ENCODE measurements at places on chromosomes 2 and 18.
A peak's percentile ranks its signal among the peaks of the same experiment; 100 is the strongest.

- H3K4me1 ChIP-seq = no peaks in the 10 kb centered on the region
- no peak overlapping the region for H3K4me3 ChIP-seq
- H3K27ac ChIP-seq = no peak overlapping the region
- H3K27me3 ChIP-seq = no peaks in the 10 kb centered on the region
Measured at GRCh38 chr2:53753041-53753440, 14.6 kb upstream of the CHAC2 start.

- H3K36me3 ChIP-seq = no peaks in the 10 kb centered on the region
- H3K27me3 ChIP-seq = no peaks in the 10 kb centered on the region
- H3K4me3 ChIP-seq = no peak overlapping the region
- no peaks in the 10 kb centered on the region for H3K4me1 ChIP-seq
Measured at GRCh38 chr2:128513961-128514283, 195.3 kb upstream of the HS6ST1 start.

DNA sequence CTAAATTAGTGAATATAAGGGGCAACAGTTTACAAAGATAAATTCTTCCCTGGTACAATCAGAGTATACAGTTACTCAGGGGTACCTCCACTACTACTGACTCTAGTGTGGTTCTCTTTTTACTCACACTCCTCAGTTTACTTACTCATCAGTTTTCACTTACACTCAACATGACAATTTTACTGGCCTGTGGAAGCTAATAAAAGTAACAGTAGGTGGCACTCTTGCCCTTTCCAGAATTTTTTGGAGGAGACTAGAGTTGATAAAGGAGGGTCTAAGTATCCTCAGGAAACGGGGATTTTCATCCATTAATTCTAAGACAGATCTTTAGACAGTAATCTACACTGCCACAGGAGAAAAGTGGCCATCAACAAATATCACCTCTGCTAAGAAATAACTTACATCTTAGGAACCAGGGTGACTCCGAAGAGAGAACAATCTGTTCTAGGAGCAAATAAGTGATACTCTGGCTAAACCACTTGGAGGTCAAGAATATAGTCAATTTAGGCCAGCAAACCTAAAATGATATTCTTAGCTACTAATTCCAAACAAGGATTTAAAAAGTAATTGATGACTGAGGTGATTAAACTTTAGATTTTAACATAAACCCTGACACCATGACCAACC is 61.3 kb downstream of the ATL2 start:
- no peak overlapping the region for H3K4me3 ChIP-seq
- no peaks in the 10 kb centered on the region for H3K4me1 ChIP-seq
- peaks cover 15% of the 10 kb centered on the region for H3K36me3 ChIP-seq
- H3K27me3 ChIP-seq = no peaks in the 10 kb centered on the region

- no peak overlapping the region for H3K4me3 ChIP-seq
- H3K27ac ChIP-seq = no peak overlapping the region
- no peaks in the 10 kb centered on the region for H3K27me3 ChIP-seq
- DNase-seq = no peak
Measured at GRCh38 chr18:78127041-78127440, 852.6 kb upstream of the SALL3 start.

- H3K4me3 ChIP-seq = peak overlapping the region; percentile 53
- DNase-seq = no peak
- H3K4me1 ChIP-seq = peaks cover 25% of the 10 kb centered on the region
- no peaks in the 10 kb centered on the region for H3K36me3 ChIP-seq
- no peaks in the 10 kb centered on the region for H3K27me3 ChIP-seq
Measured at GRCh38 chr2:235669269-235669831, 175.5 kb downstream of the AGAP1 start.

GRCh38 chr2:172819943-172820342 is 84.3 kb downstream of the RAPGEF4 start:
- no peak overlapping the region for H3K27ac ChIP-seq
- no peaks in the 10 kb centered on the region for H3K4me1 ChIP-seq
- DNase-seq = no peak
- H3K36me3 ChIP-seq = no peaks in the 10 kb centered on the region
- no peak overlapping the region for H3K4me3 ChIP-seq

DNA sequence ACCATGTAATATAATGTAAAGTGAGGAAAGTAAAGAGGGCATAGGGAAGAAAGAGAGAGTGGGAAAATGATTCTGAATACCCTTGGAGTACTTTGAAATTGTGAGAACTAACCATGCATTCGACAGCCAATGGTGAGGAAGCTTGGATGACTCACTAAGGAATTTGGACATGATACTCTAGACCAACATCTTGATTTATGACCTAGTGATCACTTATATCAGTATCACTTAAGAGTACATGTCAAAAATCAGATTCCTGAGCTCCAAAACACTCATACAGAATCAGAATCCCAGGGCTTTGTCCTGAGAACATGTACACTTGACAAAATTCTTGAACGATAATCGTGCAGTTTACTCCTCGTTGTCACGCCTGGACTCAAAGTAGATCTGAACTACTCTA is 1899.8 kb upstream of the PIK3C3 start:
- no peaks in the 10 kb centered on the region for H3K27me3 ChIP-seq
- no peak overlapping the region for H3K27ac ChIP-seq
- H3K4me1 ChIP-seq = no peaks in the 10 kb centered on the region
- no peaks in the 10 kb centered on the region for H3K36me3 ChIP-seq
- H3K4me3 ChIP-seq = no peak overlapping the region
- no peak for DNase-seq

GRCh38 chr2:118474541-118474920 is 372.9 kb downstream of the EN1 start:
- no peak overlapping the region for H3K4me3 ChIP-seq
- no peaks in the 10 kb centered on the region for H3K36me3 ChIP-seq
- 0 out of 2 replicates have a peak, but pooled peaks cover 5% of the 10 kb centered on the region for H3K27me3 ChIP-seq
- H3K4me1 ChIP-seq = no peaks in the 10 kb centered on the region
- no peak overlapping the region for H3K27ac ChIP-seq

- no peak for DNase-seq
- H3K4me1 ChIP-seq = no peaks in the 10 kb centered on the region
- H3K27ac ChIP-seq = no peak overlapping the region
- no peak overlapping the region for H3K4me3 ChIP-seq
- H3K36me3 ChIP-seq = no peaks in the 10 kb centered on the region
Measured at GRCh38 chr2:158380746-158381145, 75.8 kb downstream of the CCDC148 start.

GRCh38 chr18:67840379-67840778 is 323.9 kb upstream of the DSEL start:
- H3K4me1 ChIP-seq = no peaks in the 10 kb centered on the region
- H3K4me3 ChIP-seq = no peak overlapping the region
- no peak for DNase-seq
- H3K36me3 ChIP-seq = no peaks in the 10 kb centered on the region

- H3K4me1 ChIP-seq = no peaks in the 10 kb centered on the region
- H3K27ac ChIP-seq = no peak overlapping the region
- no peak for DNase-seq
- H3K27me3 ChIP-seq = no peaks in the 10 kb centered on the region
Measured at GRCh38 chr2:16645775-16646559, 19.7 kb downstream of the CYRIA start.

- peaks cover 70% of the 10 kb centered on the region for H3K4me1 ChIP-seq
- H3K36me3 ChIP-seq = peaks cover 21% of the 10 kb centered on the region
- H3K27me3 ChIP-seq = no peaks in the 10 kb centered on the region
- H3K4me3 ChIP-seq = peak overlapping the region; percentile 86
- DNase-seq = no peak
Measured at GRCh38 chr2:105397025-105397722, 1.7 kb downstream of the FHL2 start.

DNA sequence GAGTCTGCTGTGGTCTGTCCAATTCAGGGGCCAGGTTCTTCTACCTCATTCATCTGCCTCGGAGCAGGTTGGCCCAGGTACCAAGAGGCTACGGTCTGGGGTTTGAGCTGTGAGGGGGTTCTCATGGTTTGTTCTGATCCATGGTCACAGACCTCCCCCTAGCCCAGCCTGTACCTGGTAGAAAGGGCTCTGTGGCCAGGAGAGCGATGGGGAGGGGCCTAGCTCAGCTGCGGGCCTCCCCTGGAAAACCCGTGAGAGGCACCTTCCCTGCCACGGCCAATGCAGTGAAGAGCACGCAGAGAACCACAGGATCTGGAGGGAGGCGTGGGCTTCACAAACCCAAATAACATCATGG is 19.6 kb upstream of the ALLC start:
- H3K27ac ChIP-seq = no peak overlapping the region
- no peaks in the 10 kb centered on the region for H3K36me3 ChIP-seq
- no peak overlapping the region for H3K4me3 ChIP-seq
- peaks cover 4% of the 10 kb centered on the region for H3K27me3 ChIP-seq

- H3K36me3 ChIP-seq = no peaks in the 10 kb centered on the region
- no peak overlapping the region for H3K4me3 ChIP-seq
- no peaks in the 10 kb centered on the region for H3K4me1 ChIP-seq
- DNase-seq = no peak
- H3K27me3 ChIP-seq = no peaks in the 10 kb centered on the region
Measured at GRCh38 chr2:233329489-233330135, 22.0 kb downstream of the SAG start.

GRCh38 chr2:227340106-227340505 is 15.1 kb downstream of the MFF start:
- H3K4me1 ChIP-seq = no peaks in the 10 kb centered on the region
- no peak overlapping the region for H3K27ac ChIP-seq
- no peaks in the 10 kb centered on the region for H3K27me3 ChIP-seq
- no peak for DNase-seq
- H3K36me3 ChIP-seq = peaks cover 12% of the 10 kb centered on the region
- no peak overlapping the region for H3K4me3 ChIP-seq

GRCh38 chr2:48016225-48017019 is 110.1 kb upstream of the FBXO11 start:
- H3K27ac ChIP-seq = no peak overlapping the region
- peaks cover 3% of the 10 kb centered on the region for H3K27me3 ChIP-seq
- no peak for DNase-seq
- H3K36me3 ChIP-seq = no peaks in the 10 kb centered on the region
- no peaks in the 10 kb centered on the region for H3K4me1 ChIP-seq

- H3K27ac ChIP-seq = no peak overlapping the region
- H3K4me1 ChIP-seq = no peaks in the 10 kb centered on the region
- DNase-seq = no peak
- H3K36me3 ChIP-seq = no peaks in the 10 kb centered on the region
Measured at GRCh38 chr2:240214790-240215675, 74.6 kb upstream of the OTOS start.

DNA sequence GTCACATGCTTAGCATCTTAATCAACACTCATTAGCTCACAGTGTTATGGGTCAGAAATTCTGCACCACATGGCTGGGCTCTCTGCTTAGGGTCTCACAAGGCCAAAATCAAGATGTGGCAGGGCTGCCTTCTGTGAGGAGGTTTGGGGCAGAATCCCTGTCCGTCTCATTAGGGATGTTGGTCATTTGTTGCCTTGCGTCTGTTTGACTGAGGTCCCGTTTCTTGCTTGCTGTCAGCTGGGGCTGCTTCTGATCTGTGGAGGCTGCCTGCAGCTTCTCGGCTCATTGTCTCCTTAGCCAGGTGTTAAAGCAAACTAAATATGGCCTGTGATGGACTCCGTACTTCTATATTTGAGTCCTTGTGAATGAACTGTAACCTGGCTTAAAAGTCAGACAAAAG is 146.5 kb downstream of the NDUFA10 start:
- no peak overlapping the region for H3K27ac ChIP-seq
- no peak for DNase-seq
- H3K4me1 ChIP-seq = no peaks in the 10 kb centered on the region
- H3K4me3 ChIP-seq = no peak overlapping the region

GRCh38 chr18:39053571-39053970 is 1488.0 kb upstream of the CELF4 start:
- H3K27ac ChIP-seq = no peak overlapping the region
- DNase-seq = no peak
- H3K27me3 ChIP-seq = no peaks in the 10 kb centered on the region
- H3K4me3 ChIP-seq = no peak overlapping the region
- no peaks in the 10 kb centered on the region for H3K36me3 ChIP-seq
- H3K4me1 ChIP-seq = no peaks in the 10 kb centered on the region

DNA sequence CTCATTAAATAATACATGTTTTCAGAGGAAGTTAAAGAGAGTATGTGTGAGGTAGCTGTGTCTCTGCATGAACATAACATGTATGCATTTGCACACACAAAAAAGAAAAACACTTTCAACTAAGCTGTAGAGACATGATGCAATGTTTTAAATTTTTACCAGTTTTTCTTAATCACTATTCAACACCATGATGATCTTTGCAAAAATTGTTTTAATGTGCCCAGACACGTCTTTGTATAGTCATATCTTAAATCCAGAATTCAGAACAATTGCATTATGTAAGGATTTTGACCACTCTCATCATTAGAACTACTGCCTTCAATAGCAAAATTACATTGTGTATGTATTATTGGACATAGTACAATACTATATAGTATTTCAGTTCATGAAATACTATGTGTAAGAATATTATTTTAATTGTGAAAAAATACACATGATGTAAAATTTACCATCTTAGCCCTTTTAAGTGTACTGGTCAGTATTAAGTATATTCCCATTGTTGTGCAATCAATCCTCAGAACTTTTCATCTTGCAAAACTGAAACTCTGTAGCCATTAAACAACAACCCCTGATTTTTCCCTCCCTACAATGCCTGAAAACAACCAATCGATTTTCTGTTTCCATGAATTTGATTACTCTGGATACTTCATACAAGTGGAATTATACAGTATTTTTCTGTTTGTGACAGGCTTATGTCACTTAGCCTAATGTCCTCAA is 104.5 kb upstream of the ACVR2A start:
- H3K27me3 ChIP-seq = no peaks in the 10 kb centered on the region
- DNase-seq = no peak
- H3K4me1 ChIP-seq = no peaks in the 10 kb centered on the region
- H3K27ac ChIP-seq = no peak overlapping the region
- no peak overlapping the region for H3K4me3 ChIP-seq
- H3K36me3 ChIP-seq = no peaks in the 10 kb centered on the region

DNA sequence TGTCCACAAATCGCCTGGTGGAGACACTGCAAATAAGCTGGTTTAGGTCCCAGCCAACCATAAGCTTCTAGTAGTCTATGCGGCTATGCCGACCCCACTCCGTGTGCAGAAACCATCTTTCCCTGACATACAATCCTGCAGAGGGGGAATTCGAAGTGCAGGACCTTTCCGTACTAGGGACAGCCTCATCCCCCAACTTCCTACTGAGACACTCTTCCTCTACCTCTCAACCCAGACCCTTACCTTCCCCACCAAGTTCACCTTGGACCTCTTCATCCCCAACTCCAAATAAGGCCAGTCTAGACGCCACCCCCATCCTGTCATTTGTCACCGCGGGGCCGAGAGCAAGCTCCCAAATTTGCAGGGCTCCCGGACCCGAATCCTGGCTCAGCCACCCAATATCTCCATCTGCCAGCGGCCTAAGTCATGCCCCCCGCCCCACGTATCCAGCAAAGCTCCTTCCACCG is 496 bp downstream of the SUCLG1 start:
- peak overlapping the region; percentile 99 for H3K4me3 ChIP-seq
- peaks cover 10% of the 10 kb centered on the region for H3K4me1 ChIP-seq
- no peaks in the 10 kb centered on the region for H3K27me3 ChIP-seq
- H3K36me3 ChIP-seq = no peaks in the 10 kb centered on the region

- peaks cover 10% of the 10 kb centered on the region for H3K27me3 ChIP-seq
- H3K36me3 ChIP-seq = no peaks in the 10 kb centered on the region
- no peak overlapping the region for H3K4me3 ChIP-seq
- no peak for DNase-seq
- H3K27ac ChIP-seq = no peak overlapping the region
Measured at GRCh38 chr2:70393881-70394280, 92.0 kb upstream of the FAM136A start.

All from Panc1 (cell line).